ENCODE measurements at places on chromosomes 2 and 18.
A peak's percentile ranks its signal among the peaks of the same experiment; 100 is the strongest.

- DNase-seq, result no peak
Observed at GRCh38 chr2:8132879-8133278, 549.0 kb upstream of the ID2 start.

DNA sequence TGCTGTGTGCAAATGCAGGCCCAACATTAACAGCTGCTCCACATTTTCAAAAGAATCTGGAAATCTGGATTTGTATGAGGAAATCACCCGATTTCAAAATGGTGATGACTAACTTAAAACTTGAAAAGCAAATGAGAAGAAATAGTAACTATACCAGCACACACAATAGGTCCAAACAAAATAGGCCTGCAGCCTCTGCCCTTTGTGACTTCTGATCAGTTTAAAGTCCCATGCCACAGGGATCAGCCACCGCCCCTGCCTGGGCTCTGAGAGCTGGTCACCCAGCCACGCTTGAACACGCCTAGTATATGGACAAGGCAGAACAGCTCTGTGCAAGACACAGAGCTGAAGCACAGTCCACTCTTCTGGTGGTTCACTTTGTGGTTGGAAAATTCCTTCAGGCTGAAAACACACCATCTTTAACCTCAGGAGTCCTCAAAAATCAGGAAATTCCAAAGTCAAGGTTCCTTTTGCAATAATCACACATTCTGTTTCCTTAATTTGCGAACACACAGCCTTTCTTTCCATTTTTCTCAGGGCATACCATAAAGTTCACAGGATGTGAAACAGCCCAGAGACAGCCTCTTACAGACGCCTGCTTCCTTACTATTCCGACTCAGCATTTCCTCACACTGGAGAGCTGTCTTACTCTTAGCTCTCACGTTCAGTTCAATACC lies 150.1 kb upstream of the RIOK3 start:
- DNase-seq, result peak; percentile 83

DNA sequence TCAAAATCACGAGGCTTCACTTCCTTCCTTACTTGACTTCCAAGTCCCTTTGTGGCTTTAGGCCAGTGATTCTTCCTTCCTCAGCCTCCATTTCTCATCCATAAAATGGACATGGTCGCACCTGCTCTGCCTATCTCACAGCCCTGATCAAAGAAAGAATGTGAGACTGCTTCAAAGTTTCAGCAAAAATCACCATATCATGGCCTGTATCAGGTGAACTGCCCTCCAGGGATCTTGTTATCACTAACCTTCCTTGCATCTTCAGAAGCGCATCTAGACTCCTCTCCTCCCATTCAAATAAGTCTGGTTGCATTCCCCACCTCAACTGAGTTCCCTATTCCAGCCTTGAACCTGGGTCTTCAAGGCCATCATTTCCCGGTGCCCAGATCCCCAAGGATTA lies 96.5 kb downstream of the TTC32 start:
- DNase-seq, result no peak

DNA sequence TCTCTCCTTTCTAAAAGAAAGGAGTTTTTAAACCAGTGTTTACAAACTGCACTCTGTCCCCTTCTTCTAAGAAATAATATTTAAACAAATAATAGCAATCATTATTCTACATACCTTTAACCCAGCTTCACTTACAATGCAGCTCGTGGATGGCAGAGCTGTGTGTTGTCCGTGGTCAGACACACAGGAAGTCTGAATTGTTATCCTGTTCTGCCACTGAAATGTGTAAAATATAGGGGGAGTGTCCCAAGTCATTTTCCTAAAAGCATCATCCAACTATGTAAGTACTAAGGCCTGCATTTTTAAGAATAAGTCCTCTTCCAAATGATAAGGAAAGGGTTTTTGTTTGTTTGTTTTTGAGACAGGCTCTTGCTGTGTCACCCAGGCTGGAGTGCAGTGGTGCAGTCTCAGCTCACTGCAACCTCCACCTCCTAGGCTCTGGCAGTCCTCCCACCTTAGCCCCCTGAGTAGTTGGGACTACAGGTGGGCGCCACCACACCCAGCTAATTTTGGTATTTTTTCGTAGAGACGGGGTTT lies 2.7 kb upstream of the PPP4R1 start:
- no peak for DNase-seq

DNA sequence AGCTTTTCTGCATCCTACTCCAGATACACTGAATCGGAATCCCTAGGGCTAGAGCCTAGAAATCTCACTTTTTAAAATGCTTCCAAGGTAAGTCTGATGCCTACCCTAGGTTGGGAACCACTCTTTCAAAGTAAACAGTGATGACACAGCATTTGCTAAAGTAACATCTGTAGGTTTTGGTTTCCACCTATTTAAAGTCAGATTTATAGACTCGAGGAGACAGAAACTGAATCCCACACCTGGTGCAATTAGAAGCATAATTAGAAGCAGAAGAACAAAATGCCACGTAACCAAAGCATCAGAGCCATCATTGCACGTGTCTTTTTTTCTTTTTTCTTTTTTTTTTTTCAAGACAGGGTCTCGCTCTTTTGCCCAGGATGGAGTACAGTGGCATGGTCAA lies 40.9 kb downstream of the PDK1 start:
- DNase-seq, result no peak

DNA sequence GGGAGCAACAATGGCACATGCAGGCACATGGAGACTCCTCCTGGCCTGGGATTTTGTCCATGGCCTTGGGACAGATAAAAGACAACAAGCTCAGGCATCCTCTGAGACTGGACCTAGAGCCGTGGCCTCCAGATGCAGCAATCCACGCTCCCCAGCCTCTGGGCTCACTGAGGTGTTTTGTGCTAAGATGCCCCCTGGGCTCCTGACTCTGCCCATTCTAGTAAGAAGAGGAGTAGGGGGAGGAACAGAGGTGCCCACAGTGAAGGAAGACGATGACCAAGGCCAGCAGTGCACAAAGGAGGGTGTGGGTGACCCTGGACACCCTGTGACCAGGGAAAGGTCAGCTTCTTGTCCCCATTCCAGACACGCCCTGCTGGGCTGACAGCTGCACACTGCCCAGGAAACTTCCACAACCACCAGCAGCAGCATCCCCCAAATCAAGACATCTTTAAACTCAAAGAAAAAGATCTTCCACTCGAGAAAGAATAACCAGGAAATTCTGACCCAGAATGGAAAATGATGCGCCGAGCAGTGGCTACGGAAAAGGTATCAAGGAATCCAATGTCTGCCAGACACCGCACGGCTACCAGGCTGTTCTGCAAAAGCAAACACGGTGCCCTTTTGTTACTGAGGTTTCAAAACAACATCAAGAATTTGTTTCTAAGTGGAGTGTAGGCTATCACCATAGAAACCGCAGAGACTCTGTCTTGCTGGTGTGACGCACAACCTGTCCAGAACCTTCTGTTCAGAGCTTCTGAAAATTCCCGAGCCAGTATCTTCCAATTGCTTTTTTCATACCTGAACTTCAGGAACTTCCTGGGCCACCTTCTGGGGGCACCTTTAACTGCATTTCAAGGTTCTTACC lies 65.5 kb downstream of the ZNF516 start:
- DNase-seq, result no peak

- DNase-seq, result peak; percentile 32
Observed at GRCh38 chr2:8122520-8122919, 559.3 kb upstream of the ID2 start.

Measured in fibroblast of the aortic adventitia (primary cell).